ENCODE measurements at places on chromosomes 3 and 15. TPM values are rescaled to one million over a fixed set of nuclear protein-coding genes. Genes with fewer than 3 reads are reported as not detected.

DUOX1 gene
- 0.20 TPM for total RNA-seq

DNA sequence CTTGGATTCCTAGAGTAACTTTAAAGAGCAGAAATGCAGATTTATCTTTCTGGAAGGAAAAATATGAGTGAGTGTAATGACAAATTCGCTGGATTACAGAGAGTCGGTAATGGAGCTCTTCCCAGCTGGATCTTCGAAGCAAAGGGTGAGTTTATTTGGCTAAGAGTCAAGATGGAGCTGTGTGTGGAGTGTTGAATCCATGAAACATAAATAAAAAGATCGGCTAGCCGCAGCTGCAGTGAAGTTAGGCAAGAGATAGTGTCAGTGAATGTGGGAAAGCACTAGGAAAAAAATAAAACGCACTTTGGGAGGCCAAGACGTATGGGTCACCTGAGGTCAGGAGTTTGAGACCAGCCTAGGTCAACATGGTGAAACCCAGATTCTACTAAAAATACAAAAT lies 10.3 kb downstream of the NAALADL2 start:
- H3K27me3 ChIP-seq, result no peaks in the 10 kb centered on the region
- DNase-seq, result no peak
- no peaks in the 10 kb centered on the region for H3K36me3 ChIP-seq
- H3K4me1 ChIP-seq, result no peaks in the 10 kb centered on the region
- H3K4me3 ChIP-seq, result no peak overlapping the region

- peaks cover 45% of the 10 kb centered on the region for H3K4me1 ChIP-seq
- no peak overlapping the region for H3K4me3 ChIP-seq
- H3K27ac ChIP-seq, result no peak overlapping the region
- H3K36me3 ChIP-seq, result no peaks in the 10 kb centered on the region
- no peaks in the 10 kb centered on the region for H3K27me3 ChIP-seq
Measured at GRCh38 chr3:42526616-42527367, 24.3 kb downstream of the VIPR1 start.

DNA sequence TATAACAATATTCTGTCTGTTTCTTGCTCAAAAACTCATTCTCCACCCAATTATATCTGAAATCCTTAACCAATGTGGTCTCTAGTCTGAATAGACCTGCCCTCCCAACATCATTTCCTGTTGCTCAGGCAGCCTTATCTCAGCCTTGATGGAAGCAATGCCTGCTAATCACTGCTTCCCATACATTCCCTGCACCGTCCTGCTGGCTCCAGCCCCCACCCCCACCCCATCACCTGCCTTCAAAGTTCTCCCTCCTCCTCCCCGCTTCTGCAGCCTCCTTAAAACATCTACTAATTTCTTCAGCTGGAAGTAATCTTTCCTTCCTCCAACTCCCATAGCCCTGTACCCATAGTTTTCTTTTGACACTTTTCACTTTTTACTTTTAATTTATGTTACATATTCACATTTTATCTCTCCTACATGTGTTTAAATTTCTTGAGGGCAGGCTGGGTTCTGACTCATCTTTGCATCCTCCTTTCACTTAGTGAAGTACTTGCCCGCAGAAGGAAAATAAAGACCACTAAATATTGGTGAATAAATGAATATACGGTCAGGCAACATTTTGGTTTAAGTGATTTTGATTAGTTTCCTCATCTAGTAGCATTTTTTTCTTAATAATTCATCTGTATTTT lies 98.2 kb downstream of the MEIS2 start:
- no peak overlapping the region for H3K27ac ChIP-seq
- H3K4me3 ChIP-seq, result no peak overlapping the region
- H3K27me3 ChIP-seq, result no peaks in the 10 kb centered on the region
- no peaks in the 10 kb centered on the region for H3K36me3 ChIP-seq

DNA sequence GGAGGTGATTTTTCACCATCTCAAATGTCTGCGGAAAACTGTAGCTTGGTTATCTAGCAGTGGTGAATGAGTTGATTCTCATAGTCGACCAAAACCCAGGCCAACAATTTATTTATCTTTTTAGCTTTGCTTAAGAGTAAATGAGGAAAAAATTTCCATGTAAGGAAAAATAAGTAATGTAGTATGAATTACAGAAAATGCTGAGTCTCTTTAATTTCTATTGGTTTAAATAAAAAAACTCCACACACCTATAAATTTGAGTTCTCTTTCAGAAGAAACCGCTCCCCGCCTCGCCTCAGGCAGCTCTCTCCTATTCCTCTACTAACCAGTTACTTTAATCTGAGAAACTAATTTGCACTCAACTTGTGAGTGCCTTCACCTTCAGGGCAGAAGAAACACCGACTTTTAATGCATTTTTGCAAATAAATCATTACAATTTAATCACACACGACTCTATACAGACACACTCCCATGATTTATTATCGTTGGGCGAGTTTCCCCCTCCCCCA lies 540 bp upstream of the RSRC1 start:
- peak overlapping the region; percentile 80 for H3K4me3 ChIP-seq
- H3K27ac ChIP-seq, result no peak overlapping the region
- peaks cover 36% of the 10 kb centered on the region for H3K4me1 ChIP-seq
- DNase-seq, result no peak

- no peak overlapping the region for H3K4me3 ChIP-seq
- H3K36me3 ChIP-seq, result no peaks in the 10 kb centered on the region
- no peaks in the 10 kb centered on the region for H3K27me3 ChIP-seq
- H3K27ac ChIP-seq, result no peak overlapping the region
Measured at GRCh38 chr15:25985165-25985564, 122.0 kb upstream of the ATP10A start.

CGGBP1 gene
- 101 TPM for total RNA-seq

PLAAT1 gene
- total RNA-seq, result not detected

GRCh38 chr3:45134758-45135521 lies 11.2 kb downstream of the CDCP1 start:
- no peak overlapping the region for H3K4me3 ChIP-seq
- H3K27ac ChIP-seq, result no peak overlapping the region
- no peaks in the 10 kb centered on the region for H3K27me3 ChIP-seq

DNA sequence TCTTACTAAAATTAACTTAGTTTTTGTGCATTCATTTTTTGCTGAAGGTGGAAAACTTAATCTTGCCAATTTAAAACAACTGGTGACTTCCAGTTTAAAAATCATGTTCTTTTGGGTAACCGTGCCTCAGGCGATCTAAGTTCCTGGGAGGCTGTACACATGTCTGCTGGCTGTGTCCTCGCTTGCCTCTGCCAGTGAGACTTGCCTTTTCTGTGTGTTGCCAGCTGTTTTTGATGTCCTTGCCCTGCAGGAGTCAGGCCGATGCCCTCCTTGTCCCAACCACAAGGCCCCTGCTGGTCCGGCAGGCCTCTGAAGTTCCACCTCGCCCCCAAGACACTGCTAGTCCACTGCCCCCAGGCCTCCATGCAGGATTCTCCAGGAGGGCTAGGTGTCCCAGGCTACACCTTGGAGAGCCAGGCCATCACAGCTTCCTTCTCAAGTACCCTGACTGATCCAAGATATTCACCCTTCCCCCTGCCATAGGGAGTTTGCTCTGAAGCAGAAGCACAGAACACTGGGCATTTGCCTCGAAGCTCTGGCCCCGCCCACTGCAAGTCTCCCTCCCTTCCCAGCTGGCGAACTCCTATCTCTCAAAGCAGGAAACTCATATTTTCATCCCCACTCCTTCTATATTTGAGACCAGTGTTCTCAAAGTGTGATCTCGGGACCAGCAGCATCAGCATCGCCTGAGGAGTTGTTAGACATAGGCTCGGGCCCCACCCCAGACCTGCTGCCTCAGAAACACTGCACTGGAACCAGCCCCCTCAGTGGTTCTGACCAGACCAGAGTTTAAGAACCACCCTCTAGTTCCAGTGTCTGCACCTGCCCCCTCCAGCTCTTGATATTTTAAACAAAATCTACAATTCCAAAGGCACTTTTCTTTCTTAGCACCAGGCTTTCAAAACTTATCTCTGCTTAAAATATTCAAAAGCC lies 185.8 kb upstream of the UBE2E1 start:
- no peak overlapping the region for H3K4me3 ChIP-seq
- H3K27ac ChIP-seq, result no peak overlapping the region
- H3K4me1 ChIP-seq, result no peaks in the 10 kb centered on the region
- no peaks in the 10 kb centered on the region for H3K27me3 ChIP-seq

IL20RB gene
- 1.9 TPM for total RNA-seq

BCHE gene
- not detected for total RNA-seq

- H3K4me3 ChIP-seq, result no peak overlapping the region
- peaks cover 6% of the 10 kb centered on the region for H3K27me3 ChIP-seq
- DNase-seq, result no peak
- peaks cover 7% of the 10 kb centered on the region for H3K4me1 ChIP-seq
- no peak overlapping the region for H3K27ac ChIP-seq
Measured at GRCh38 chr15:65085207-65085753, 8.7 kb downstream of the KBTBD13 start.

AHSG gene
- total RNA-seq, result not detected

IQCF5 gene
- total RNA-seq, result not detected

DNA sequence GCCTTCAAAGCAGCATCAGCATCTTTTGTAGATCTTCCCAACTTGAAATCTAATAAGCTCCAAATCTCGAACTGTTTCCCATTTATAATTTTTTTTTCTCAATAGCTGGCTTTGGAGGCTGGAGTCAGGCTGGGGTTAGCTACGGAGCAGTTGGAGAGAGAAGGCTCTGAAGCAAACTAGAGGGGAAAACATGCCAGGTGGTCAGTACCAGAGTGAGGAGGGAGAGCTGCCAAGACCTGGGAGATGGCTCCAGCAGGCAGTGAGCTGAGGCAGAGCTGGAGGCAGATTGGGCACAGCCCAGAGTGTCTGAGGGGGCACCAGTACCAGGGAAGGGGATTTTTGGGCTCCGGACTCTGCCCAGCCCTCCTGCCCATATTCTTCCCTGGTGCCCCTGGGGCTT lies 311.2 kb downstream of the RPLP1 start:
- H3K27me3 ChIP-seq, result no peaks in the 10 kb centered on the region
- no peak overlapping the region for H3K27ac ChIP-seq
- H3K4me3 ChIP-seq, result no peak overlapping the region

BMF gene
- total RNA-seq, result 7.6 TPM

DNA sequence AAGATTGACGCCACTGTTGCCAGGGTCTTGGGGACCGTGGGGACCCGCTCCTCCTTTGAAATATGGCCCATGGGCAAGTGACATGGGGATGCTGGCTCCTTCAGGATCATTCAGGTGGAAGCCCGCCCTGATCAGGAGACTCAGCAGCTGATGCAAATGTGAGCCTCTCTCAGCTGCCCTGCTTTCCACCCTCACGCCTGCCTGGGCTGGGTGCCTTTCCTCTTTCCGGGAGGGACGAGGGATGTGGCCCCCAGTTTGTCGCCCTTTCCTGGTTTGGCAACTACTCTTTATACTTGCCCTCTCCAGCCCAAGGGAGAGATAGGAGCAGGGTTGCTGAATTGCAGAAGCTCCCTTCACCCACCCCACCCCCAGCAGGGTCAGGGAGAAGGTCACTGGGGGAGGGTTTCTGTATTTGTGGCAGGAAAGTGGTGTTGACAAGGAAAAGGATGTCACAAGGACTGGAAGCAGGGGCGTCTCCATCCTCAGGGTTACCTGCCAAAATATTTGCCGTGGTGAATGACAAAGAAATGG lies 21.8 kb downstream of the DNASE1L3 start:
- H3K4me1 ChIP-seq, result peaks cover 5% of the 10 kb centered on the region
- H3K27ac ChIP-seq, result no peak overlapping the region
- no peak overlapping the region for H3K4me3 ChIP-seq
- no peaks in the 10 kb centered on the region for H3K36me3 ChIP-seq

C3orf49 gene
- total RNA-seq, result not detected

FGF12 gene
- not detected for total RNA-seq

GRCh38 chr3:188841906-188842305 lies 329.9 kb upstream of the TPRG1 start:
- no peaks in the 10 kb centered on the region for H3K27me3 ChIP-seq
- DNase-seq, result no peak
- no peak overlapping the region for H3K27ac ChIP-seq
- H3K4me3 ChIP-seq, result no peak overlapping the region
- H3K4me1 ChIP-seq, result no peaks in the 10 kb centered on the region

DNA sequence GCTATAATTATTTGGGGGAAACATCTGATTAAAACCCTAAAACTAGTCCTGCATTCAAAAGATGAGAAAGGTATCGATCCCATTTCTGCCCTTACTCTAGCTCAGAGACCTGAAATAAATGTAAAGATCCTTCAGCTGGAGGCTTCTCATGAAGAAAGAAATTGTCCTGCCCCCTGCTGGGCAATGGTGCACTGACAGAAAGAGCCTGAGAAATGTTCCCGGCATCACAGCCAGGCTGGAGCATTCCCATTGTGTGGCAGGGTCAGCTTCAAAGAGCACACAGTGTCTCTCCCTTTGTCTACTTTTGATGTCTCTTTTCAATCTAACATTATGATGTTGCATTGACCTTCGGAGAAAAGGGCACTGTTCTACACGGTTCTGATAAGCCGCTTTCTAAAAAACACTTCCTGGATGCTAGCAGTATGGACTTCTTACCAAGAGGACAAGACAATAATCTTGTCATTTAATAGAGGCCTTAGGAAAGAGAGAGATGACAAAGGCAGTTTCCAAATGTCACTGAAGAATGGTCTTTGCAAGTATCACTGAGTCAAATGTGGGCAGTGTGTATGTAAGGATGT lies 287.5 kb downstream of the MAGI1 start:
- H3K27me3 ChIP-seq, result no peaks in the 10 kb centered on the region
- no peaks in the 10 kb centered on the region for H3K36me3 ChIP-seq
- H3K4me1 ChIP-seq, result no peaks in the 10 kb centered on the region
- H3K27ac ChIP-seq, result no peak overlapping the region
- DNase-seq, result no peak

DNA sequence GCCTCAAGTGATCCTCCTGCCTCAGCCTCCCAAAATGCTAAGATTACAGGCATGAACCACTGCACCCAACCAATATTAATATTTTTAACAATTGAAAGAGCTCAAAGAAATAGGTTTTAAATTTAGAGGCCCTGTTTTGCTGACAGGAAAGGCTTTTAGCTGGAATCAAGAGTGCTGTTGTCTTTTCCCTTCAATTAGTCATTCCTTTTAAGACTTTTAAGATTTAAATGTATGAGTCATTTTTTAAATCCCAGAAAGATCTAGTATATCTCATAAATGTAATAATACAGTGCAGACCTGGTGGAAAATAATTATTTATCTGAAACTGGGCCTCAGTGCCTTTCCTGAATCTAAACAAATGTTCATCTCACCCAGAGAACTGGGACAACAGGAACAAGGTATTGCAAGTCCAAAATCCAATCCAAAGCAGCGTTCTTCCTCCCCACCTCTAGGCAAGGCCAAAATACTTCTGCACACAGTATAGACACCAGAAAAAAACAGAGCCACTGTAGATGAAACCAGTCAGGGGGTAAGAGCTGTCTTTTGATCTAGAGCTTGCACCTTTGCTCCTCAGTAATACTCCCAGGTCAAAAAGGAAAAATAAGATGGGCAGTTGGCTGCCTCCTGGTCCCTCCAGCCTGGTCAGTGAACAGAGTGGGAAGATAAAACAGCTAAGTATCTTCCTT lies 14.4 kb downstream of the AGTR1 start:
- no peak overlapping the region for H3K27ac ChIP-seq
- no peaks in the 10 kb centered on the region for H3K36me3 ChIP-seq
- H3K4me3 ChIP-seq, result no peak overlapping the region
- no peak for DNase-seq
- H3K4me1 ChIP-seq, result no peaks in the 10 kb centered on the region

GRCh38 chr3:110343945-110344344 lies 727.7 kb upstream of the NECTIN3 start:
- no peaks in the 10 kb centered on the region for H3K4me1 ChIP-seq
- DNase-seq, result no peak
- no peak overlapping the region for H3K27ac ChIP-seq
- H3K4me3 ChIP-seq, result no peak overlapping the region
- no peaks in the 10 kb centered on the region for H3K36me3 ChIP-seq

GRCh38 chr3:47440131-47440530 lies 35.6 kb downstream of the SCAP start:
- no peak overlapping the region for H3K4me3 ChIP-seq
- H3K27me3 ChIP-seq, result no peaks in the 10 kb centered on the region
- DNase-seq, result no peak
- H3K4me1 ChIP-seq, result peaks cover 3% of the 10 kb centered on the region
- H3K27ac ChIP-seq, result no peak overlapping the region
